ENCODE measurements at places on chromosomes 6 and 20. TPM values are rescaled to one million over a fixed set of nuclear protein-coding genes. Genes with fewer than 3 reads are reported as not detected.

COL9A3 gene
- total RNA-seq, result 1.1 TPM

TEAD3 gene
- 0.23 TPM for total RNA-seq

CTSA gene
- total RNA-seq, result 60.4 TPM

OVOL2 gene
- not detected for total RNA-seq

TAAR1 gene
- not detected for total RNA-seq

FKBP1A gene
- total RNA-seq, result 279 TPM

C20orf144 gene
- total RNA-seq, result 0.25 TPM

POM121L2 gene
- total RNA-seq, result not detected

SOX18 gene
- total RNA-seq, result 0.75 TPM

RPP21 gene
- 37.2 TPM for total RNA-seq

ID4 gene
- total RNA-seq, result not detected

CALHM5 gene
- total RNA-seq, result not detected

HDGFL1 gene
- not detected for total RNA-seq

SLCO4A1 gene
- total RNA-seq, result 58.0 TPM

DNAH8 gene
- 0.02 TPM for total RNA-seq

DHX16 gene
- total RNA-seq, result 47.6 TPM

CDH26 gene
- 0.43 TPM for total RNA-seq

NKX2-2 gene
- total RNA-seq, result not detected

HLA-DRB1 gene
- total RNA-seq, result 74.8 TPM

HTR1B gene
- not detected for total RNA-seq

OLIG3 gene
- total RNA-seq, result not detected

Data from T-helper 2 cell treated with Interferon-gamma antibody and Interleukin-4, amounts not matched to agents 100 ng/mL and 5 ng/mL, for 36 hours (primary cell).